ENCODE measurements at places on chromosomes 7 and 10.

GRCh38 chr10:23065181-23065948, 30.0 kb upstream of the MSRB2 start:
- DNase-seq = peak; percentile 34

GRCh38 chr10:119896061-119896655, 3.6 kb downstream of the SEC23IP start:
- peak; percentile 84 for DNase-seq

DNA sequence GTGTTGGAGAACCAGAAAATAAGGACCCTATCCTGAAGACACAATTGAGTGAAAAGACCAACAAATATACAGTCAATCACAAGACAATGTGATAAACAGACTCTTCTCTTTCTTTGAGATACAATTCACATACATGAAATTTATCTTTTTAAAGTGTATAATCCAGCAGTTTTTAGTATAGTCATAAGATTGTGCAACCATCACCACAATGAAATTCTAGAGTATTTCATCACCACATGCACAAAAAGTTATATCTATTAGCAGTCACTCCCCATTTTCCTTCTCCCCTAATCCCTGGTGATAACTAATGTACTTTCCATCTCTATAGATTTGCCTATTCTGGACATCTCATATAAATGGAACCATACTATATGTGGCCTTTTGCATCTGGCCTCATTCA, 8.2 kb upstream of the SORBS1 start:
- DNase-seq = no peak

GRCh38 chr7:158473221-158473620, 114.4 kb downstream of the PTPRN2 start:
- DNase-seq = no peak

DNA sequence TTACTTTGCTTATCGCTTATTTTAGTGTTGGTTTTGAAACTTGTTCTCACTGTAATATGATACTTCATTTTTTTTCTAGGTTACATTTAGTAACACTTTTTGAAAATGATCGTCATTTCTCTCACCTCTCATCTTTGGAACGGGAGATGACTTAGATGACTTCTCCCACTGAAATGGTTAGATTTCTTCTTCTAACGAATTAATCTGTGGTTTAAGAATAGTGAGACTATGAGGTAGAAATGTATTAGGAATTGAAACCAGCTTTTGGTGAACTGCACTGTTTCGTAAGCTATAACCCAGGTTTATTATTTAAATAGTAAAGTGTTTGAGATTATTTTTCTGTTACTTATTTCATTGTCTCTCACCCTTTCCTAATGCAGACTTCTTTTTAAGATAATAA, 93.7 kb downstream of the PRR15 start:
- no peak for DNase-seq

GRCh38 chr7:28470344-28470743, 58.0 kb downstream of the CREB5 start:
- DNase-seq = no peak

GRCh38 chr7:41792120-41792519, 89.2 kb upstream of the INHBA start:
- peak; percentile 45 for DNase-seq

DNA sequence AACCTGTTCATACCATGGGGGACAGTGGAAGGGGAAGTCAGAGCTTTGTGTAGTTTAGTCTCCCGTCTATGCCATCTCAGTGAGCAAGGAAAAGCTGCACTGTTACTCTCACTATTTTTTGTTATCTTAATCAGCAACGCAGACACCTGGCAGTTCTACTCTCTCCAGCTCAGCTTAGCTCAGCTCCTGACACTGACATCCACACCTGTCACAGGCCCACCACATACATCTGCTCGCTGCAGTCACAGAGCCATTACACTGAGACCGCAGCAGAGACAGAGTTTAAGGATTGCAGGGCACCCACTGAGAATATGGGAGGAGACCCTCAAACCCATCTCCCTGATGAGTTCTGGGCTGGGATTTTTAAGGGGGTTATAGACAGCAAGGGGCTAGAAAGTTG, 257.3 kb upstream of the AKR1E2 start:
- no peak for DNase-seq

DNA sequence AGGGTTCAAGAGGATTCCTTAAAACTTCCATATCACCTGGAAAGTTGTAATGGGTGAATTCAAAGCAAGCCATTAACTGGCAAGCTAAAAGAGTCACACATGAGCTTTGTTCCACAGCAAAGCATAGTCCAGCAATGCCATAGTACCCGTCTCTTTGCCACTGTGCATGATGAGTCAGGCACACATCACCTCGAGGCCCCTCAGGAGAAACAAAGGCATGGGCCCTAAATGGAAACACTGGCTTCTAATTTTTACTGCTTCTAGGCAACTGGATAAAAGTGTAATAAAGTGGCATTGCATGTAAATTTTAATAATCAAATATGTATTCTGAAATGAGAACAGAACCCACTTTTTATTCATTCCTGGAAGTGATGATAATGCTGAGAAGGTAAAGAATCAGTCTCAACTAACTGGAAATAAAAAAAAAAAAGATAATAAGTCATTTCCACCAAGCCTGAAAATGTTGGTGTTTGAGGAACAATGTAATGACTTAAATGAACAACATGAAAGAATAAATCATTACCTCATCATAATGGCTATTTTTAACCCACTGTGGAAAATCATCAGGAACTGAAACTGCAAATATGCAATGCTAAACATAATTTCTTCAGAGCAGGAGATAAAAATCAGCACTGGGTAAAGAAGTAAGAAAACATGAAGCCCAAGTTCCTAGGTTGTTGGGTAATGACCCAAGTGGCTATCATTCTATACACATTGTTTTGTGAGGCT, 104.9 kb downstream of the CDK6 start:
- DNase-seq = peak; percentile 37

- DNase-seq = peak; percentile 78
These were observed 564.5 kb upstream of the IGFBP3 start for GRCh38 chr7:46485481-46486065.
